ENCODE measurements at places on chromosomes 1 and 21.

GRCh38 chr1:228361314-228362140 is 45.1 kb downstream of the TRIM11 start:
- DNase-seq = no peak

DNA sequence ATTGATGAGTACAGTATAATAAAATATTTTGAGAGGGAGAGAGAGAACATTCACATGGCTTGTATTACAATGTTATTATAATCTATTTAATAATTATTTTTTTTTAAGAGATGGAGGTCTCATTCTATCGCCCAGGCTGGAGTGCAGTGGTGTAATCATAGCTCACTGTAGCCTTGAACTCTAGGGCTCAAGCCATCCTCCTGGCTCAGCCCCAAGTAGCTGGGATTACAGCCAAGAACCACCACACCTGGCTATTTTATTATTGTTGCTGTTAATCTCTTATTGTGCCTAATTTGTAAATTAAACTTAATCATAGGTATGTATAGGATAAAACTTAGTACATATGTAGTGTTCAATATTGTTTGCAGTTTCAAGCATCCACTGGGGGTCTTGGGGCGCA is 57.8 kb downstream of the HS2ST1 start:
- DNase-seq = no peak

GRCh38 chr1:1684031-1684681 is 8.4 kb downstream of the SLC35E2B start:
- DNase-seq = no peak

GRCh38 chr1:88722492-88722891 is 38.4 kb downstream of the PKN2 start:
- DNase-seq = no peak

DNA sequence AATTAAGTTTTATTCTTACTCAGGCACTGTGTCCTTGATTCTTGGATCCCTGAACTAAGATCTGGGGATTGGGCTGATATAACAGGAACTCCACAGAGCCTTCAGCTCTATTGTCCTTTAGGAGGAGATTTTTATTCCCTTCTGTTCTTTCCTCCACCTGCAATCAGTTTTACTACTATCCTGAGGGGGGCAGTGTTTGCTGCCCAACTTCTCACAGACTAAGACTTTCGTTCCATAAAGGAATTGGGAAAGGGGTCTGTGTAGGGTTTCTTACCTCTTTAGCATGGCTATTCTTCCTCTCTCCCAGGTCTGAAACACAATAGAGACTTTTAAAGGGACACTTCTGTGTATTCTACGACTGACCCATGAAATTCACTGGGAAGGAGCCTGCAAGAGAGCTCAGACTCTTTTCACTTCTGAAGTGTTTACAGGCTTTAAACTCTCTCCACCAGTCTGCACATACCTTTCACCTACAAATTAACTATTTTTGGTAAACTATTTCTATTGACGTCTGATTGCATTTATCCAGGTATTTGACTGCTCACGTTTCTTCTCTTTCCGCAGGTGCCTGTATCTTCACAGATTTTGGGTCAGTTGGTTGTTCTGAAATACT is 103.3 kb upstream of the DEPDC1 start:
- no peak for DNase-seq

DNA sequence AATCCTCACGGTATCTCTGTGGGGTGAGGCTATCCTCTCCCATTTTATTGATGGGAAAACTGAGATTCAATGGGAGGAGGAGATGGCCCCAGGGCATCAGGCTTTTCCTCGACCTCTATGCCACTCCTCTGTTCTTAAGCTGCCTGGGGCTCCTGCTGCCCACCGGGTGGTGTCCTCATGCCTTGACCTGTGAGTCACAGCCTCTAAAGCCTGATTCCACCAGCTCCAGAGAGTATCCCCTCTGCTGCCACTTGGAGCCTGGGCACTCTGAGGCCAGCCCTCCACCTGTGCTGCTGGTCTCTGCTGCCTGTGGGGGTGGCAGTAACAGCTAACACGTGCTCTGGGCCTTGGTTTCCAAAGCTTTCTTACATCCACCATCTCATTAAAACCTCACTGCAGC is 241.2 kb downstream of the TRABD2B start:
- no peak for DNase-seq

DNA sequence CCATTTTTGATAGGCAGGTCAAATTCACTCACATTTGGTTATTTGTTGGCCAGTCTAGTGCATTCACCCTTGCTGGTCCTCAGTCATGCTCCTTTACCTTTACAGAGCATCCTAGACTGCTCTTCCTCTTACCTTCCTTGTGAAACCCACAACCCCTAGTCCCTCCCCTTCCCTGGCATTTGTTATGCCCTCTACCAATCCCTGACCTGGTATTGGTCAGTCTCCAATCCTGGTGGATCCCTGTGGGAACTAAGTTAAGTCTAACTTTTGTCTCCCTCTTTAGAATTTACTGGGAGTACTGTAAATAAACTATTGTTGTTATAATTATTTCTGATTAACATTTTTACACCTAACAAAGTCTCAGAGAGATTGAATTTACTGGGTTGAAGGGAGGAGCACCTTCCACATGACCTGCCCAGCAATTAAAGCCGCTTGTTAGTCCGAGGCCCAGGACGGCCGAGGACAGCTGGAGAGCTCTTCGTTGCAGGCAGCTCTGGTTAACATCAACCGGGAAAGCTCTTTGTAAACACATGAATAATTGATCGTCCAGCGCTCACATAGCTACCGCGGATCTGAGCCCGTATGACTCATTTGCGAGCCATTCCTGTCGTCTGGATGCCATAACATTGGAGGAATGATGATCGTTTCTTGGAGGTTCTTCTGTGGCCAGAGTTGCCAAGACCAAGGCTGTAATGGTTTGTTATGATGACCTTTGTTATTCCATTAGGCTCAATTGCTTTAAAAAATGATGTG is 31.9 kb downstream of the MTARC1 start:
- no peak for DNase-seq

- DNase-seq = no peak
Observed at GRCh38 chr1:183285746-183286145, 99.7 kb downstream of the LAMC2 start.

DNA sequence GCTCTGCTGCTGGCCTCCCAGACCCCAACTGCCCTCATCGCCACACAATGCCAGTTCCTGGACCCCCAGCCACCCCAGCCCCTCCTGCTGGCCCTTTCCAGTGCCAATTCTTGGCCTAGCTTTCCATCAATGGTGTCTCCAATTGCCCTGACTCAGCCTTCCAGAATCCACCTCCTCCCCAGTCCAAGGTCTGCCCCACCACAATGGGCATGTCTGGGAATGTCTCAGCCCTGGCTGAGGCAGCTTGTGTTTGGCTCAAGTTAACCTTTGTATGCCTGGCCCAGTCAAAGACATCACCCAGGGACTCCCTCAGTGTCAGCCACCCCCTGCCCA is 16.4 kb downstream of the ALDH4A1 start:
- DNase-seq = no peak

DNA sequence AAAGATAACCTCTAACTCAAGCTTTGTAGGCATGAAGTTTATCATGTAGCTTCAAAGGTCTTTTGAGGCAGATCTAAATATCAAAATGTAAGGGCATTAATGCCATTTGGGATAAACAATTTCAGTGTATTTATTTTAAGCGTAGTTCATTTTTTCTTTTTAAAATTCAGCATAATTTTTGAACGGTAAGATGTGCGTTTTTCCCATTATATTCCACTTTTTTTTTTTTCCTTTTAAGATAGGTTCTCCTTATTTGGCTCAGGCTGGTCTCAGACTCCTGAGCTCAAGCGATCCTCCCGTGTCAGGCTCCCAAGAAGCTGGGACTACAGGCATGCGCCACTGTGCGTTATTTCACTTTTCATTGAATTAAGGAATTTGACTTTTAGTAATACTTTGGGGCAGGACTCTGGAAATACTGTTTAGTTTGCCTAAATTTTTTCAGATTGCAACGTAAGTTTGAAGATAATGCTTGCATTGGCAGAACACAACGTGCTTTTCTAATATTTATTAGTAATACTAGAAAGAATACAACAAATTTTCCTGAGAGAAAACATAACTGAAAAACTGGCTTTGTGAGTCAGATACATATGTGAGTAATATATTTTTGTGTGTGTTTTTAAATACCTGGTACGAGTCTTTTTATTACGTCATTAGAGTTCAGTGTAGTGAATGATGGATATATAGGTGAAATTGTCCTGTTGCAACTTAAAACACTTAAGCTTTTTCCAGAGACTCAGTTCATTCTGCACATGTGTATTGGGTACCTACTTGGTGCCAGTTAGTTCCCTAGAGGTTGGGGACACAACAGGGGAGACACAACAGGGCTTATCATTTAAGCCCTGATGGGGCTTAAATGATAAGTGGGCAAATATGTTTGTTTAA is 2.2 kb downstream of the RALGPS2 start:
- no peak for DNase-seq

GRCh38 chr1:248825573-248825908 is 174 bp downstream of the SH3BP5L start:
- no peak for DNase-seq

- DNase-seq = no peak
Observed at GRCh38 chr1:245901565-245901964, 605.5 kb downstream of the SMYD3 start.

DNA sequence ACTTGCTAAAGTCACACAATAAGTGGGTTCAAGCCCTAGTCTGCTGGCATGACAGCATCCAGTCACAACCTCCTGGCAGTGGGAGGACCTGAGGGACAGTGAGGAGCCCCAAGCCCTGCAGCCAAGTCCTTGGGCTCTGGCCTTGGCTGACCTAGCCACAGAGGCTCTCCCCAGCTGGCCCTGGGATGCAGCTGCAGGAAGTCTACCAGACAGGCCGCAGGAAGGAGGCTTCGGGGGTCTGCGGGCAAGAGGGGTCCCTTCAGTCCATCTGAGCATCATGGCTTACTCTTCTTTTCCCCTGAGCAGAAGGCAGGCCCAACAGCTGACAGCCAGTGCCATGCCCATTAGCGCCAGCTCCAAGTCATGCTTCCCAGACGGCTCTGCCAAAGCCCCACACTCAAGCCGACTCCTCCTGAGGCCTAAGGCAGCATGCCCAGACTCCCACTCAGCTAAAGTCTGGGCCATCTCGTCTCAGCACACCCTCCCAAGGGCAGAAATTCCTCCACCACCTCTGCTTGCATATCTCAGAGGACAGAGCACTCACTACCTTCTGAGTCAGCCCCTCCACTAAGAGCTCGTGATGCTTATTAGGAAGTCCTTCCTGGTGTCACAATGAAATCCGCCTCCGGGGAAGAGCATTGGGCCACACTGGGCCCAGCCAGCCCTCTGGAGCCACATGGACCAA is 20.1 kb downstream of the SLC1A7 start:
- no peak for DNase-seq

DNA sequence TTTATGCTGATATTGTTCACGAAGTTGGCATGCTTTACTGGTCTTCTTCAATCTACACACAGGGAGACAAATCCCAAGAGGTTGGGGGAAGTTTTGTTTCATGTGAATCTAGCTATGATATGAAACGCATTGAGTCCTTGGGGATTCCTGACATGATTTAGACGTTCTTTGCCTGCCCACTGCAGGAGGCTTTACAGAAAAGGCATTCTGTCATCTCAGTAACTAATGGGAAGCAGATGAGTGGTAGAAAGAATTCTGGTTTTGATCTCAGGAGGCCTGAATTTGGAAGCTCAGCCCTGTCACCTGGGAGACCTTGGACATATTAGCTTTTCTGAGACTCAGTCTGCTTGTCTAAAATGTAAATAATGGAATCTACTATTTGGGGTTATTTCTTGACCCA is 383.0 kb upstream of the NFIA start:
- DNase-seq = no peak

DNA sequence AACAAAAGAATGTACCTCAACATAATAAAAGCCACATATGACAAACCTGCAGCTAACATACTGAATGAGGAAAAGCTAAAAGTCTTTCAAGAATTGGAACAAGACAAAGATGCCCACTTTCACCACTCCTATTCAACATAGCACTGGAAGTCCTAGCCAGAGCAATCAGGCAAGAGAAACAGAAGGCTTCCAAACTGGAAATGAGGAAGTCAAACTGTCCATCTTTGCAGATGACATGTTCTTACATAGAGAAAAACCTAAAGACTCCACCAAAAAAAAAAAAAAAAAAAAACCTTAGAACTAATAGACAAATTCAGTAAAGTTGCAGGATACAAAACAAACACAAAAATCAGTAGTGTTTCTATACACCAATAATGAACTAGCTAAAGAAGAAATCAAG is 20.2 kb downstream of the NSL1 start:
- no peak for DNase-seq

GRCh38 chr1:218482683-218483082 is 137.5 kb downstream of the TGFB2 start:
- no peak for DNase-seq

DNA sequence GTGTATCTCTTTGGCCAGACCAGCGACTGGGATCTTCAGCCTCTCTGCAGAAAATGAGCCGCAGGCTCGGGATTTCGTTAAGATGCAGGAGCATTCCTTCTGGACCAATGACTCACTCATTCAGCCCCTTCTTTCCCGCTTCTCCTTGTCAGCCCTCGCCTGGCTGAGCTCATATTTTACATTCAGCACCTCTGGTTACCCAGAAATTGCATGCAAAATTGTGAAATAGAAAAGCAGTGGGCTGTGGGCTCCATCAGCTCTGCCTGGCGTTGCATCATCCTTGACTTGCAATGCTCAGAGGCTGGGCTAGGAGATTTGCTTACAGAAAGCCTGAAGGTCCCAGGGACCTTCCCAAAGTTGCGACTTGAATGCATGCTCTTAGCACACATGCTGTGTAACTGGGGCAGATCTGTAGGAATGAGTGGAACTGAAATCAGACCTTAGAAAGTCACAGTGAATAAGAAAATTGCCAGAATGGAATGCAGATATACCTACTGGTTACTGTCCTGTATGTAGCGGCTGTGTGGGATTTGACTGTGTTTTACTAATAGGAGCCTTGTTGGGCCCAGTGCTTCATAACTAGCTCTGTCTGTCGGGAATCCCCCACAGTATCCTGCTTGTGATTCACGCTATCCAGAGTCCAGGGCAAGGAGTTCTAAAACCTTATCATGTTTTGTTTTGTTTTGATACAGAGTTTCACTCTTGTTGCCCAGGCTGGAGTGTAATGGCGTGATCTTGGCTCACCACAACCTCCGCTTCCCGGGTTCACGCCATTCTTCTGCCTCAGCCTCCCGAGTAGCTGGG is 444.8 kb downstream of the KIF26B start:
- DNase-seq = no peak

GRCh38 chr1:66523562-66523961 is 10.4 kb upstream of the SGIP1 start:
- DNase-seq = no peak

DNA sequence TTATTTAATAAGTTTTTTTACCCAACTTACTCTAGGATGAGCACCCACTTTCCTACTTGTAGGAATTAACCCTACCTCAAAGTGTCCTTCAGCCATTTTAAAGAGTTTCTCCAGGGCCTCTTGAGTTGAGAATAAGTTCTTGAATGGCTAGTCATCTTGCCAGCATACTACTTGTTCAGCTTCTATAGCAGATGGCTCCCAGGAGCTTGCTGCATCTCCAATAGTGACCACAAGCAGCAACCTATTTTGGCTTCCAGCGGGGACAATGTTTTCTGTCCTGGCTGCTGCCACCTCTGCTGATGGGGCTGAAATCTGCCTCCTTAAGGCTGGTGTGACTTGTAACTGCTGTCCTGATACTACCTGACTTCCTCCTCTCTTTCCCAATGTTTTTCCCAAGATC is 20.8 kb upstream of the PIK3R3 start:
- DNase-seq = no peak
